ENCODE measurements at places on chromosomes 12 and 14. TPM values are rescaled to one million over a fixed set of nuclear protein-coding genes. Genes with fewer than 3 reads are reported as not detected.

DNA sequence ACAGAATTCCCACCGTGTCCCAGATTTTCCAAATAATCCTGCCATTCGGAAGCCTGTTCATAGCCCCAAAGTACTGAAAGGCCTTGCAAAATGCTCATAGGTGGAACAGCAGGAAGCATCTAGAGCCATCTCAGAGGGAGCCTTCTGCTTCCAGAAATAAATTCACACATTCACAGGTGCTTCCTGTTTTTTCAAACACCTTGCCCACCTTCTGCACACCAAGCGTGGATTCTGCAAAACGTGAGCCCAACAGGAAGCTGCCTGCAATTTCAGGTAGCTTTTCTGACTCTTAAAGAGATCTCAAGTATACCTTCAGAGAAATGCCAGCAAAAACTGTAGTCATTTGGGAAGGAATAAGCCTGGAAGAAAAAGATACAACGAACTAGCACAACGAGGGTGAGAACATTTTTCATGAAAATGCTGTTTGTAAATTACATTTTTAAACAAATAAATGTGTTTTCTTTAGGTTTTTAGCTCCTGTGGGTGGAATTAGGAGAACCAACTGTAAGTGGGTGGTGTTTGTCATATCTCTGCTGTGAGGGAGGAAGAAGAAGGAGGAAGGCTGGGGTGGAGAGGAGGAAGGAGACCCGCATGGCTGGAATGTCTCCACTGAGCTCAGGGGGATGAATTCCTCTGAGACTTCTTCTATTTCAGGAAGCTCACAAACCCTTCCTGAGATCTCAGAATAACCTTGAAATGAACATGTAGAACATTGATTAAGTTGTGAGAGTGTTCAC, at the start of gene IFNG-AS1:
IFNG-AS1 (plus strand) TSS at position 264 of the 737 bp plus-strand sequence.
- H3K27ac ChIP-seq = no peak within 1 kb of the TSS
- H3K36me3 ChIP-seq = no peaks in the 10 kb centered on the region
- no peak for DNase-seq
- no peak within 1 kb of the TSS for H3K4me3 ChIP-seq

GRCh38 chr12:125734137-125734536, 668.9 kb downstream of the AACS start:
- no peaks in the 10 kb centered on the region for H3K36me3 ChIP-seq
- H3K4me1 ChIP-seq = no peaks in the 10 kb centered on the region
- H3K27me3 ChIP-seq = no peaks in the 10 kb centered on the region
- H3K4me3 ChIP-seq = no peak overlapping the region
- no peak overlapping the region for H3K27ac ChIP-seq
- no peak for DNase-seq

Gene CRADD
- 12.5 TPM for total RNA-seq

Gene ACOT2
- 39.0 TPM for total RNA-seq

Gene CERS5
- total RNA-seq = 24.9 TPM

Data from PC-3 (cell line).